ENCODE measurements at places on chromosomes 13 and 19. TPM values are rescaled to one million over a fixed set of nuclear protein-coding genes. Genes with fewer than 3 reads are reported as not detected.

- no peak for DNase-seq
Observed at GRCh38 chr13:35695448-35695770, 218.9 kb upstream of the MAB21L1 start.

DNA sequence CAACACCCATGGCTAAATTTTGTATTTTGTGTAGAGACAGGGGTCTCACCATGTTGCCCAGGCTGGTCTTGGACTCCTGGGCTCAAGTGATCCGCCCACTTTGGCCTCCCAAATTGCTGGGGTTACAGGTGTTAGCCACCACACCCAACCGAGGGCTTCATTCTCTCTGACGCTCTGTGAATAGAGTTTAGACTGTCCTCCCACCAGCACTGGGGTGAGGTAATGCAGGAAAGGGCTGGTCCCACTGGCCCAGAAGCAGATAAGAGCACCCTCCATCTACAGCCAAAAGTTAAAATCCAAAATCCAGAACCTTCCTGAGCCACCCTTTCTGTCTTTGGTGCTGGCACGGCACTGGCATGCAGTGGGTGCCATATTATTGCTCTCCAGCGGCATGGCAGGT lies 31.8 kb upstream of the HOMER3 start:
- no peak for DNase-seq

The IGFL1 gene
- not detected for total RNA-seq

GRCh38 chr19:18436671-18437490 lies 1.1 kb downstream of the ISYNA1 start:
- no peak for DNase-seq

DNA sequence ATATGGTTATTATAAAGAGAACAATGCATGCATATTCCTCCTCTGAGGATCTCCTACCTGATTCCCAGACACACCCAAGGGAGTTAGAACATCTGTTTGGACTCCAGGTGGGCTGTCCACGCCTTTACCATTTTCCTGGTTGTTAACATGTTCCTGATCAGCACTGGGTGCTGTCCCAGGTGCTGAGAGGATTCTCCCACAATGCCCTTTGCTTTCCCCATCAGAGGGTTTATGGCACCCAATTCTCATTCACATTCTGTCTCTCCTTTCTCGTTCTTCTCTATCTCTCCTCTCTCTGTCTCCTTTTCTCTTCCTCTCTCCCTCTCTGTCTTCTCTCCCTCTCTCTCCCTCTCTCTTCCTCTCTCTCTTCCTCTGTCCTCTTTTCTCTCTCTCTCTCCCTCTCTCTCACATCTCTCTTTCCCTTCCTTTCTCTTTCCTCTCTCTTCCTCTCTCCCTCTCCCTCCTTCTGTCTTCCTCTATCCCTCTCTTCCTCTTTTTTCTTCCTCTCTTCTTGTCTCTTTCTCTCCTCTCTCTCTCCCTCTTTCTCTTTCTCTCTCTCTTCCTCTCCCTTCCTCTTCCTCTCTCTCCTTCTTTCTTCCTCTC lies 3.3 kb upstream of the RDH13 start:
- DNase-seq, result no peak

The KCNN1 gene
- not detected for total RNA-seq

GRCh38 chr19:51607077-51607476 lies 23.1 kb downstream of the SIGLEC5 start:
- no peak for DNase-seq

The CGB7 gene
- 1.8 TPM for total RNA-seq

DNA sequence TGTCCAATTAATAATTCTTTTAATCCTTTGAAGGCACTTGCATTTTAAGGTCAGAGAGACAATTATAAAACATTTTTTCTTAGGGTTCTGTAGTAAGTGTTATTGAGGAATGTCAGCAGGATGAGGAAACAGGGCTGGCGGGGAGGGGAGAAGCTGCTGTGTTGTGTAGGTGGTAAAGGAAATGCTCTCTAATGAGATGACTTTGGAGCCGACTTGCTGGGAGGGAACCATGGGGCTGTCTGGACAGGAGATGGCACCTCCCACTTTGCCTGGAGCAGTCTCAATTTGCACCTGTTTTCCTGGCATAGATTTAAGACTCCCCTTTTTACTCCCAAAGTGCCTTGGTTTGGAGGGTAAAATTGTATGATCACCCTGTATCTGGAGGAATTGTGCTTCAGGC lies 230.4 kb downstream of the ATP8A2 start:
- no peak for DNase-seq

DNA sequence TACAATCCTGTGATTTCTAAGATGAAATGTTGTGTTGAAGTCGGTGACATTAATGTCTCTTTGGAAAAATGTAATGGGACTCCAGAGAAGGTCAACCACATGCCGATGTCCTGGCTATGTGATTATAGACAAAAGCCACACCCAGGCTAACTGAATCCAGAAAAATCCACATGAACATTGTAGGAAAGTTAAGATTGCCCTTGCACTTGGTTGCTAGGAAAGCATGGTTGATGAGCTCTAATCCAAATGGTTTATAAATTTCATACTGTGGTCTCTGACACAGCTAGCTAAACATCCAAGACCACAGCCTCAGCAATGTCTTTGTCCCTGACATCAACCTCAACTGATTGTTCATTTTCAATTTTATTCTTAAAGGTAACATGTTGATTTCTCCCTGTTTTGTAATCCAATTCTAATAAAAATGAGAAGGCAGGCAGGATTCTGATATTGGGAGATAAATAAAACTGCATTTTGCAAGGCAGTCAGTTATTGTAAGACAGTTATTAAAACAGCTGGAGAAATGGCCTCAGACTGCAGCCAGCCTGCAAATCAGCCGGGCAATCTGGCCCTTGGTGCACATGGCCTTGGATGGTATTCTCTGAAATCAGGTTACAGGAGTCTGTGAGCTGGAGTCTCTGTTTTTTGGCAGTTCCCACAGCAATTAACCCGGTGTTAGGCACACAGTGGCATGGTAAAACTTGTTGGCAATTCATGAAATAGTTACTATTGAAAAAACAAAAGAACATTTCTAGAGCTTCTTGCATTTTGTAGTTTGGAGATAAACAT lies 93.9 kb downstream of the STARD13 start:
- DNase-seq, result no peak

DNA sequence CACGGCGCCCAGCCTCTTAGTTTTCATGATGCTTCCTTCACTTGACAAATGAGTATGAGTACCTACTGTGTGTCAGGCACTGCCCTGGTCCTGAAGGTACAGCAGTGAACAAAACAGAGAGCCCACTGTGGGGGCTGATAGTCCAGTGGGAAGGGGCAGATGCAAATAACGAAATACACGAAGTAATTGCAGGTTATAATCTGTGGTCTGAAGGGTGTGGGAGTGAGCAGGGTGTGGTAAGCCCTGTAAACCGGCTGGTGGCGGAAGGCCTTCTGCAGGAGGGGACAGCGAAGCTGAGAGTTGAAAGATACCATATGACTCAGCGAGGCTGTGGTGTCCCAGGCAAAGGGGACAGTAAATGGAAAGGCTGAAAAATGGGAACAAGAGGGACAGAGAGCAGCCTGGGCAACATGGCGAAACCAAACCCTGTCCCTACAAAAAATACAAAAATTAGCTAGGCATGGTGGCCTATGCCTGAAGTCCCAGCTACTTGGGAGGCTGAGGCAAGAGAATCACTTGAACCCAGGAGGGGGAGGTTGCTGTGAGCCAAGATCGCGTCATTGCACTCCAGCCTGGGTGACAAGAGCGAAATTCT lies 60.5 kb downstream of the MAP4K1 start:
- no peak for DNase-seq

The PGLYRP1 gene
- not detected for total RNA-seq

The APC2 gene
- not detected for total RNA-seq

Measured in epithelial cell of proximal tubule (primary cell).